ENCODE measurements at places on chromosomes 1 and 21.
A peak's percentile ranks its signal among the peaks of the same experiment; 100 is the strongest.

- DNase-seq: no peak
Observed at GRCh38 chr1:167158813-167159275, 61.8 kb upstream of the POU2F1 start.

DNA sequence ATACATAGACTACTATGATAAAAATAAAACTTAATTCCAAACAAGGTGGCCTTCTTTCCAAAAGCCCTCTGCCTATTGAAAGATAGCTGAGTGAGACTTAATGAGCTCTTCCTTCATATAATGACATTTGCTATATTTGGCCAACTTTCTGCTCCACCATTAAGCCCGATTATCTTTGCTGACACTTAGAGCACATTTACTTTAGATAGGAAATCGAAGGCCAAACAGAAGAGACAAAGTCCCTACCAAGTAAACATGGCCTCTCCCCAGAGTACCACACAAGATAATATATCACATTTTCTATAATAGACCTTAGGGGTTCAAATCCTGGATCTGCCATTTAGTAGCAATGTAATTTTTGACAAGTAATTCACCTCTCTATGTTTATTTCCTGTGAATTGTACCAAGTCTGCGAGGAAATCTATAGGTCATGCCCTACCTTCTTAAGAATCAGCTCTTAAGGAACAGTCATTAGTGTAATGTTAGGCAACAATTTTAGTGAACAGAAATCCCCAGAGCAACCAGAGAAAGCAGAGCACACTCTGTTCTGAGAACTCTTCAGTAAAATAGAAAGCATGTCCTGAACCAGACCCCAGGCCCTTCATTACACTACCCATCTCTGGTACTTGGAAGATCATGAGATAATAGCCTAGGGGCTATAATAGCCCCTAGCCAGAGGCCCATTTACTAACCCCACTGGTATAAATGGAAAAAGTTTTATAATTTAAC is 17.3 kb upstream of the COA6 start:
- no peak for DNase-seq

GRCh38 chr1:234771642-234772344 is 161.8 kb upstream of the IRF2BP2 start:
- no peak for DNase-seq

DNA sequence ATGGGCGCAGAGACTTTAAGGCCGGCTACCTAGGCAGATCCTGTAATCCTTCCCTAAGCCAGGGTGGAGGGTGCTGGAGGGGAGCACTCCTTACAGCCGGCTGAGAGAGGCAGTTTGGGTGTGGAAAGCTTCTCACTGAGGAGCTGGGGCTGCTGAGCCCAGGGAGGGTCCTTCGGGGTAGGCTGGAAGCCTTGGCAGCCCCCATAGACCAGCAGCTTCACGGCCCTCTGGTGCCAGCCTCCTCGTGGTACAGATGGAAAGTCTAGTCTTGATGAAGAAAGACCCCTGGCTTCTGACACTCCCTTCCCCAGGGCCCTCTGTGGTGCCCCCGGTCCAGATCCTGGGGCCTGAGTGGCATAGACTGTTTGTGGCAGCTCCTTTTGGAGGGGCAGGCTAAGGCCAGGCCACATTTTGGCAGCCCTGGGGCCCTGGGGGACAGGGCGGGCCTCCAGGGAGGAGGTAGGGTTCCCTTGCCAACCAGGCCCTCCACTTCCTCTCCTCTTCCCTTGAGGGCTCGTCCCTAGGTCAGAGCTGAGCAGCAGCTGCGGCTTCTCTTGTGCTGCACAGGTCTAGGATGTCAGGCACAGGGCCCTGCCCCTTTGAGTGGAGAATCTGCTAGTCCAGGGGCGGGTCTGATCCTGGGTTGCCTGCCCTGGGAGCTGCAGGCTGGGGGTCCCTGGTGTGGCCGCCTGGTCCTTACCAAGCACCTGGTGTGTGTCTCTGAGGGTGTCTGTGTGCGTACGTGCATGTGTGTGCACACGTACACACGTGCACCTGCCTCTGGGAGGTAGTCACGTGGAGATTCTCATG is 4.8 kb downstream of the AMPD2 start:
- DNase-seq: no peak

GRCh38 chr1:119003413-119004128 is 15.4 kb upstream of the TBX15 start:
- no peak for DNase-seq

DNA sequence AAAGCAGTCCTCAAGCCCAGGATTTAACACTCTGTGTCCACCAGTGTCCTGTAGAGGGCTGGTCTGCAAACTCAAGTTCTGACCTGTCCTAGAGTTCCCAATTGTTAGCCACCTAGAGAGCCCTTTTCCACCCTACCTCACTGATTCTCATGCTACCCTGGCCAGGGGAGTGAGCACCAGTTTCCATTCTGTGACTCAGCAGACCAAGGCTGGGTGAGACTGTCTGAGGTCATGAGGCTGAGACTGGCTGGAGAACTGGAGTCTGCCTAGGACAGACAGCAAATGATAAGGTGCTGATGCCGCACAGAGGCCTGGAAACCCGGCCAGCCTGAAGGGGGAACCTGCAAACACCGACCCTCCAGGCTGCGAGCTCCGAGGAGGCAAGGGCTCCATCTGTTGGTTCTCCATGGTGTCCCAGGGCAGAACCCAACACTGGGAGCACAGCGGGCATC is 13.7 kb downstream of the GLIS1 start:
- DNase-seq: no peak

DNA sequence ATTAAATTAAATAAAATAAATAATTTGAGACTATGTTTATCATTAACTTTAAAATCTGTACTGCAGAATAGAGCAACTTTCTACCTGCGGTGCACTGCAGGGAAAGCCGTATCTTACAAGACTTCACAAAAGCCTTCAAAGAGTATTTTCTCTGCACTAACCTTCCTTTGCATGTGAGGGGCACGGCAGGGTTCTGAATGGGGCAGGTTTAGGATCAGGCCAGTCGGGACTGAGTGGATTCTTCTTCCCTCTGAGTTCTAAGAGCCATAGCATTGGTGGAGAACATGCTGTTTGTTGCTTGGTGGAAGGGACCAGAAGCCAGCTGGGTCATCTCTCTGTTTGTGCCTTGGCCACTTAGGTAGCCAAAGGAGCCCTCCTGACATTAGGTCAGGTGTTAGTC is 55.2 kb upstream of the LGALS8 start:
- DNase-seq: no peak

GRCh38 chr1:246773213-246773641 is 49.0 kb downstream of the SCCPDH start:
- no peak for DNase-seq

DNA sequence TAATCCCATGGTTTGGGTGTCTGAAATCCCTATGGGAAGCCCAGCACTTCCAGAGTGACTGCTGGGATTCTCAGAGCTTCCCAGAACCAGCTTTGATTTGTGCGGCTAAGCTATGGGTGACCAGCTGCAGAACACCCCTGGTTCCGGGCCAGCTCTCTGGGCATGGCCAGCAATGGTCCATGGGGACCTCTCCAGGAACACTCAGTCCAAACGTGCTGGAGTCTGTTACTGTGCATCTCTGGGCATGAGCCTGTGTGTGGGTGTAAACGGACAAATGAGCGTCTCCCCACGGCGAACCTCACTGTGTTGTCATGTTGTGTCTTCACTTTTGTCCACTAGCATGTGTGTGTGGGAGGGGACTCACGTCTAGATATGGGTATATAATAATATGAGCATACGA is 54.4 kb downstream of the MAB21L3 start:
- no peak for DNase-seq

GRCh38 chr1:107379826-107380225 is 239.0 kb downstream of the NTNG1 start:
- no peak for DNase-seq

- DNase-seq: peak; percentile 25
Observed at GRCh38 chr21:46544003-46544402, 60.9 kb downstream of the S100B start.

- no peak for DNase-seq
Observed at GRCh38 chr1:117135329-117135728, 13.8 kb upstream of the TRIM45 start.

DNA sequence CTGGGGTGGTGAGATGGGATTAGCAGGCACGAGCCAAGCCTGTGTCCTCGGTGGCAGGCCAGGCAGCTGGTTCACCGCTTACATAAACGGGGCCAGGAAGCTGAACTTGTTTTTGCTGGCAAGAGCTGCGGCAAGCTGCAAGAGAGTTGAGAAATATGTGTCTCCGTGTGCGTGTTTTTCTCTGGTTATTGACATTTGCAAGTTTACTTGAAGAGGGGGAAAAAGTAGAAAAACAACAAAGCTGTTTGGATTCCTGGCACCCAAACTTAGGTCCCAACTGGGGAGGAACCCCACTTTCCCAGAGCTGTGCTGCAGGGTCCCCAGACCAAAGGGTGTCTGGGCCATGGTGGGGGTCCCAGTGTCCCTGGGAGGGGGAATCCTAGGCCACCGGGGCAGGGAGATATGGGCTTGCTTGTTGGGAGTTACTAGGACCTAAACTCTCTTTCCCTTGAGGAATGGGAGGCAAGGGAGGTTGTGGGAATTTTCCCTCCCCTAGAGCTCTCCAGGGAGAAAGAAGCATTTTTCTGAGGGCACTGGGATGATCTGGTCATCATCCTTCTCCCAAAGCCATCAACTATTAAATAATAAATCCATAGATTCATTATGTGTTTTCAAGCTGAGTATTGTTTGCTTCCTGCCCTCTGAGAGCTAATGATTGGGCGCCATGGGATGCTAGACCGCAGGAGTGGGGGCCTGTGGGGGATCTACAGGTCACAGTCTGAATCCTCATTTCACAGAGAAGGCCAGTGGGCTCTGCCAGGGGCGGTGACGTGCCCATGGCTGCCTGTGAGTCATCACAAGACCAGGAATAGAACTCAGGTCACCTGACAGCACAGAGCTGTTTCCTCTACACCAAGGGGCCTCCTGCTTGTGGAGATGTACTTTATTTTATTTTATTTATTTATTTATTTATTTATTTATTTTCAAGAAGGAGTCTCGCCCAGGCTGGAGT is 14.8 kb downstream of the IL6R start:
- DNase-seq: peak; percentile 73

DNA sequence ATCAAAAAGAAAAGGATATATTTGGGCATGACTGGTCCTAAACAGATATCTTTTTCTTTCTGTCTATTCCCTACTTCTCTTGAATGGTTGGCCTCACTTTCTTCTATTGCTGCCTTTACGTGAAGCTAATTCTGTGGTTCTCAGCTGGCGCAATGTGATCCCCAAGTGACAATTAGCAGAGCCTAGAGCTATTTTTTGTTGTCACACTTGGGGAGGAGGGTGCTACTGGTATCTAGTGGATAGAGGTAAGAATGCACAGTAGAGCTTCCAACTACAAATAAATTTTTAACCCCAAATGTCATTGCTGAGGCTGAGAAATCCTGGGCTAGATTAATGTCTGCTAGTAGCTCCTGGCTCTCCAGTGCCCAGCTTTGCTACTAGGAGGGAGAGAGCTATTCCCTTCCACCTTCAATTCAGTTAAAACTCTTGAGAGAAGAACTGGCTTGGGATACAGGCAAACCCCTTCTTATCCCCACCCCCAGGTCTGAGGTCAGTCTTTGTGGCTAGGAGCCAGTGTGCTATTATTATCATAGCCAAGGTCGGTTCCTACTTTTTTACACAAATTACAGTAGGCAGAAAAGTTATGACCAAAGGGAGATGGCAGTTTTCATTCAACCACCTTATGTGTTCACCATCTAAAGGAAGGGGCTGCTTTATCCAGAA is 102.1 kb downstream of the SNX7 start:
- no peak for DNase-seq

- no peak for DNase-seq
Observed at GRCh38 chr21:35366394-35367080, 317.4 kb upstream of the RUNX1 start.

- DNase-seq: peak; percentile 46
Observed at GRCh38 chr1:28249013-28249865, 10.1 kb upstream of the SESN2 start.

DNA sequence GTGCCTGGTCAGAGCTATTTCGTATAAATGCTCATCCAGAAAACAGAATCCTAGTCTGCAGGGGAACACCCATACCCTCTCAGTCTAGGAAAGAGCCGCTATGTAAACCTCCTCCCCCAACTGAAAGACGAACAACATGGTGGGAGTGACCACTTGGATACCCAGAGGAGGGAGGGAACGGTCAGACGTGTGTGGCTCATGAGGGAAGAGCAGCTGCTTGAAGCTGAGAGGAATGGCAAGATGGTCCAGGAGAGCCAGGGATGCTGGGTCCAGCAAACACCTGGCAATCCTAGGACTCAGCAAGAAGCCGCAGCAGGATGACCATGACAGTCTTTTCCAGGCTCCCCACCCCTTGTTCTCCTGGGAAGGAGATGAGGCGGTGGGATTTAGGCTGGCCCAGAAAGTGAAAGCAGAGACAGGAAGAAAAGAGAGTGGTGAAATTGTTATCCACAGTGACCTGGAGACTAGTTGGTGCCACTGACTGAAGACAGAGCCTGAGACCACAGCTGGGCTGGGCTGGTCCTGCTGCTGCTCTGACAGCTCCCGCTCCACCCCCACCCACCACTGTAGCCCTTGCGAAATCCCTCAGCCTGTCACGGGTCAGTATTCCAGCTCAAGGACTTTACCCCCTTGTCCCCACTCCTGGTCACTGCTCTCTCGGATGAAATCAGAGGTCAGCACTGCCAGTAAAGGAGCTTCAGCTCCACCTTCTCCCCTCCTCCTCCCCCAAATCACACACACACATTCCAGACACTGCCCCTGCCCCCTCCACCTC is 3.6 kb downstream of the CERS2 start:
- no peak for DNase-seq

- no peak for DNase-seq
Observed at GRCh38 chr1:2045468-2046173, 4.6 kb upstream of the PRKCZ start.

GRCh38 chr1:233945979-233946378 is 41.5 kb downstream of the SLC35F3 start:
- DNase-seq: no peak

- no peak for DNase-seq
Observed at GRCh38 chr1:174769961-174770549, 229.7 kb upstream of the CACYBP start.

DNA sequence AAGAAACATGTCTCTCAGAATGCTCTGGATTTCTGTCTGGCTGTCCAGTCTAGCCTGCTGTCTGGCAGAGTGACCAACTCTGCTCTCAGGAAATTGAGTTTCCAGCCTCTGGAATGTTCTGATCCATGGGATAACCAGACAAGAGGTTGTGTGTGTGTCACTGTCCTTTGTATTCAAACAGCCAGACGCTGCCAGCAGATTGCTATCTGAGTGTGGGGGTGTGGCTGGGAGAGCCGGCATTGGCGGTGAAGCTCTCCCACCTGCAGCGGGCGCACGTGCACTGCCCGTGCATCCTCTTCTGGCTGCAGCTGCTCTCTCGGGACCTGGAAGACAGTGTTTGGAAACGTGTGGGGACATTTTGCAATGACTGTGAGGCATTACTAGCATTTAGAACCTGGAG is 26.1 kb downstream of the PKP1 start:
- peak; percentile 21 for DNase-seq

DNA sequence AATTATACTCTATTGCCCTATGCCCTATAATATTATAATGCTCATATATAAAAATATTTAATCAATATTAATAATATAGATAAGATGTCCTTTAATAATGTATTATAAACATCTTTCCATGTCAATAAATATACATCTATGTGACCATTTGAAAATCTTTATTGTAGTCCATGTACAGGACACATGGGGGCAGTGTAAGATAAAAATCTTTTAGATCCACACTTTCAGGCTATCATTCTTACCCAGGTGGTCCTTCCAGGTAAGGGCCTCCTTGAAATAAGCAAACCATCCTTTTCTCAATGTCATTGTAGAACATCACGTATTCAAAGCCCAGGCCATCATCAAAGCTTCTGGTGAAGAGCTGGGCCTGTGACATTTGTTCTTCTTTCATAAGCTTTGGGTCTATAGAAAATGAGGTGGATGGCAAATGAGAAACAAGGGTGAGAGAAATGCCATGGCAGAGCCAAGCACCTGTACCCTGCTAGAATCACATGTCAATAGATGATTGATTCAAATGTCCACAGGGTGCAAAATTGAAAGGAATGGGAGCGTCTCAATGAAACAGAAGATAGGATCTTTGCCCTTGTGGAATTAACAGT is 20.2 kb downstream of the THEM4 start:
- no peak for DNase-seq

All from stimulated activated CD4-positive, alpha-beta T cell treated with anti-CD3 and anti-CD28 coated beads, Interleukin-15, amount 100 ng/mL, for 24 hours (primary cell).